ENCODE measurements at places on chromosomes 6 and 20. TPM values are rescaled to one million over a fixed set of nuclear protein-coding genes. Genes with fewer than 3 reads are reported as not detected.

Gene NKX2-4
- not detected for total RNA-seq

Gene LPA
- not detected for total RNA-seq

Gene SCRT2
- total RNA-seq = not detected

Gene MDFI
- 4.3 TPM for total RNA-seq

DNA sequence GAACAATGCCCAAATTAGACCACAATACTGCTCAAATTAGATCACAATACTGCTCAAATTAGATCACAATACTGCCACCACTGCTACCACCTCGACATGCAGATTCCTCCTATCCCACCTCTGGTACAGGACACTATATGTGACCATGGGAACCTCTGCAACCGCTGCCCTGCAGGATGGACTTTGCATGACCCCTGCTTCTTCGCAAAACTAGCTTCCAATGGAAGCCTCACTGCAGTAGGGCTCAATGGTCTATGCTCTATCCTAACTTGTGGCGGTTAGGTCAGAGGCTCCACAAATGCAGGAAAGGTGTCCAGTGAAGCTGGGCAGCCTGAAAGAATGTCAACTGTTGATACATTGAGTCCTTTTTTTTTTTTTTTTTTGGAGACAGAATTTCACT lies 7.8 kb upstream of the TXNDC5 start:
- no peak for DNase-seq

DNA sequence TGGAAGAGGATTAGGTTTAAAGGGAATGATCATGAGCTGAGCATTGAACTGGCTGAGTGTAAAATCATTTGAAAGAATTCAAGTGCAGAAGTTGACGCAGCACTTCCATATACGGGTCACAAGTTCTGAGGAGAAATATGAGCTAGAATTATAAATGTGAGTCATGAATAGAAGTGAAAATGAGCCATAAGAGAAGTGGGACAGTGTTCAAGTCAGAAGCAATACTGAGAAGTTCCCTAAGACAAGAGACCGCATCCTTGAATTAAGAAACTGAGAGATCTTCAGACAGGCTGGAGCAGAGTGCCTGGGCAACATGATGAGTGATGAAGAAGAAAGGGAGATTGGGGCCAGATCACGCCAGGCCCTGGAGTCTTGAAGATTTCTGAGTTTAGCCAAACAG lies 209.7 kb downstream of the TBX18 start:
- no peak for DNase-seq

DNA sequence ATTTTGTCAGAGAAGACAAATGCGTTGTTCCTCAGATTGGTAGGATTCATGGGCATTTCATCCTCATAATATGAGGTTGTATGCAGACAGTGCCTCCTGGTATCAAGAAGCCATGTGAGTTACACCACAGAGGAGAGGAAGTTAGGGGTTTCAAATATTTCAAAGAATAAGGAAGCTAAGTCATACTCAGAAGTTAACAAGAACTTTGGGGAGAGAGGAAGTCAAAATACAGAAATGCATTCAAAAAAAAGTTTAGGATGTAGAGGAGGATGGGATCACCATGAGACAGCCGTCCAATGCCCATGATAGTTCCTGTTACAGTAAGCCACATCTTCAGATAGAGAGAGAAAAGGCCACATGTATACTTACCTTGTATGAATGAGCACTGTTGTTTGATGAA lies 22.3 kb downstream of the HLA-DOB start:
- no peak for DNase-seq

DNA sequence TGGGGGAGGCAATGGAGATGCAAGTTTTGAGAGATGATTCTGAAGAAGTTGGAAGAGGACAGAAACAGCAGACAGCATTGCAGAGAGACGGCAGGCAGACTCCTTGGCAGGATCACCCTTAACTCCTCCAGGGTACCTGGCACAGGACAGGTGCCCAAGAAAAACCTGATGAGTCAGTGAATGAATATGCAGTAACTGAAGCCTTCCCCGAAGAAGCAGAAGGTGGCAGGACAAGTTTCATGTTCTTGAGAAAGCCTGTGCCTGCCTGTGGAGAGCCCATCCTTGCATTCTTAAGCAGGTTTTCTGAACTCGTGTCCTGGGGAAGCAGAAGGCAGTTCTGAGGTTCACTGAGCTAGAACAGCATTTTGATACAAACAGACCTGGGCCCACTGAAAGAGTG lies 79.6 kb upstream of the SASH1 start:
- DNase-seq = no peak

DNA sequence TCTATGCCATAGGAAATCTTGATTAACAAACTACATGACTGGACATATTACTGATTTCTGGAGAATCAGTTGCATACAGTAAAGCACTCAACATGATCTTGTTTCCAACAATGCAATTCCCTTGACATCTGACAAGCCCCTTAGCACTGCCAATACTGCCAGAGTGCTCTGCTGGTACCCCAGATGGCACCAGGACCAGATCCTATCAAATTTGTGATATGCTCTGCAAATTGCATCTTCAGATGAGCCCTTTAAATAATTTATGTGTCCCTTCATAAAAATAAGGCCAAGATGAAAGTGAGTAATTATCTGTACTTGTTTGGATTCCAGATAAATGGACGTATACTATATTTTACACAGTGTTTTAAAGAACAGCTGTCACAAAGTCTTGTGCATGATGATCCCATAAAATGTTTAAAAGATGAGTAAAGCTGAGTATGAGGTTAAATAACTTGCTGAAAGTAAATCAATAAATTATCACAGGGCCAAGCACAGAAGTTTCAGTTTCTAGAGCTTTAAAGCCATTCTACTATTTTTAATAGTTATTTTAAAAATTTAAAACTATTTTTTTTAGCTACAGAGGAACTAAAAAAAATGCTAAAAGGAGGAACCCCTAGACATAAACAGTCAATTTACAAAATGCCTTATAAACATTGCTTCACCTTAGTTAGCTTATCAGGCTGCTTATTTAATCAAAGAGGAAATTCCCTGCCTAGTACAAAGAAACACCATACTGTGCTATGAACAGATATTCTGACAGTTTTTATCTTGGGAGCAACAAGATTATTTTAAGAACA lies 42.1 kb downstream of the NUDT3 start:
- DNase-seq = no peak

- no peak for DNase-seq
These were observed 659 bp downstream of the SLC35F1 start for GRCh38 chr6:117907601-117908245.

- no peak for DNase-seq
These were observed 5.9 kb downstream of the NHSL1 start for GRCh38 chr6:138493413-138493812.

DNA sequence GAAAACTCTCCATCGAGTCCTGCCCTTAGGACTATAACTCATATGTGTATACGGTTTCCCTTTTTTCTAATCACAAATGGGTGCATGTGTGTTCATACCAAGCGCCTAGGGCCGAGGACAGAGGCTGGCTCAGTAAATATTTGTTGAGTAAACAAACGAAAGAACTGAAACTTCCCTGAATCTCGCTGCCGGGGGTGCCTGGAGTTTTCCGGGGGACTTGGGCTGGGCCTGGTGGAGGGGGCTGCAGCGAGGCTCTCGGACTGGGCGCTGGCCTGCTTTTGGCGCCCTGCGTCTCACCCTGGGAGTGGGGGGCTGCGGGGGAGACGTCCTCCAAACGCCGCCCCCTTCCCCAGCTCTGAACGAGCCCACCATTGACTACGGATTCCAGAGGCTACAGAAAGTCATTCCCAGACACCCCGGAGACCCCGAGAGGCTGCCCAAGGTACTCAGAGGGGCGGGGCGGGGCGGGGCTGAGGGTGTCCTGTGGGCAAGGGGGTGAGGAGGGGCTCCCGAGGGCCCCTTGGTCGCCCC lies 49.0 kb downstream of the CPXM1 start:
- DNase-seq = no peak

DNA sequence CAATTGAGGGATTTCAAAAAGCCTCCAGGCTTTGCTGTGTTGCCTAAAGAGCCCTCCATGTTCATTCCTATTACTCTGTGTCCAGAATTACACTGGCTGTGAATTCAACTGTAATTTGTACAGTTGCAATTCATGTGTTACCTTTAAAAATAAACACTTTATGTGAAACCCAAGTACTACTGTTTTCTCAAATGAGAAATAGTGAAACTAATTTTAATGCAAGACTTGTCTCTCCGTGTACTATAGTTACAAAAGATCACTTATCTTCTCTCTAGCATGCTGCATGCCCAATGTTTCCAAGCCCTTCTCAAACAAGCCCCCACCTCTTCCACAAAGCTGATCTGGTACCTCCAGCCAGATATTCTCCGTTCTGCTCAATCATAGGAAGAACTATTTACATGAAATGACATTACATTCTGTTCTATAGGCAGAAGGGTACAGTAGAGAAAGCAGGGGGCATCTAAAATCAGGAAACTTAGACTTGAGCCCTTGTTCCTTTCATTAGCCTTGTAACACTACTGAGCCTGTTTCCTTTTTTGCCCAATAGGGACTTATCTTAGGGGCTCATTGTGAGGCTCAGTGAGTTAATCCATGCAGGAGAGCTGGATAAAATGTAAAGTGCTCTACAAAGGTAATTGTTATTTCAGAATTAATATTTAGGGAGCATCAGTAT lies 12.3 kb upstream of the COL9A1 start:
- no peak for DNase-seq

- DNase-seq = no peak
These were observed 71.4 kb upstream of the PBOV1 start for GRCh38 chr6:138289739-138290138.

DNA sequence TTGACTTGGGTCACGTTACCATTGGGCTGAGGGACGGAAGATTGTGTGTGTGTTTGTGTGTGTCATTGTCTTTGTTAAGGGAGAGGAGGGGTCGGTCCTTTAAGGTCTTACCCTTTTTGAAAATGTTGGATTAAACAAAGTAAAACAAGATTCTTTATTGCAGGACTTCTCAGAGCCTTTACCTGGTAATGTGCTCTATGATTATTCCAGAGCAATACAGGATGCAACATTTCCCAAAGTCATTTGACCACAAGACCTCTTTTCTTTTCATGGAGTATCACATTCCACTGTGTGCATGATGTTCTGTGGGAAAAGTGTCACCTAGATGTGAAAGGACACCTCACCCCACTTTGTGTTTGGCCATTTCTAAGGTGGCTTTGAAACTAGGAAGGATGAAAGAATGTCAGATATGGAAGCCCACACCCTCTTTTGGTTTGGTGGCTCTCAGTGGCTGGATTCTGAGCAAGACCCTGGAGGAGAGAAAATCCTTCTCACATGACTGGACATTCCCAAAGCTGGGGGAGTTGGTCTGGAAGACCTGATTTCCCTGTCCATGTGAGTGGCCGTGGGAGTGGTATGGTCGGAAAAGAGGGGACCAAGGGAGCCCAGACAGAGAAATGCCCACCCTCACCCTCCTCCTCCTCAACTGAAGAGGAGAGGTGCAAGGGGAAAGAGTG lies 18.2 kb upstream of the ZNF831 start:
- DNase-seq = peak; percentile 4

DNA sequence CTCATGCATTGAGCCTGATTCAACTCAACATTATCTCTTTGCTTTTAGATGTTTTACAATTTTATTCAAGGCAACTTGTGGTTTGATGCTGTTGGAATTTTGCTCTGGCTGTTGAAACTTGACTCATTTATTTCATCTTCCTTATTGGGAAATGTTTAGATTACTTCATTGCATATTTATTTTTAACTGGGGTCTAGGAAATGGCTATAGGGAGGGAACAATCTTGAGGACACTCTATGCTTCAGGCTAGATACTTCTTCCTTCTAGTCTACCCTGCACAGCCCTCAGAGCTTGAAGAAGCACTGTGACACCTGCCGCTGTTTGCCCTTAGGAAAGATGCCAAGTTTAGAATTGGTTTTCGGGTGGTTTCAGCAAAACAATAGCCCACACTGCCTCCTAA lies 183.4 kb downstream of the ADGRG6 start:
- no peak for DNase-seq

DNA sequence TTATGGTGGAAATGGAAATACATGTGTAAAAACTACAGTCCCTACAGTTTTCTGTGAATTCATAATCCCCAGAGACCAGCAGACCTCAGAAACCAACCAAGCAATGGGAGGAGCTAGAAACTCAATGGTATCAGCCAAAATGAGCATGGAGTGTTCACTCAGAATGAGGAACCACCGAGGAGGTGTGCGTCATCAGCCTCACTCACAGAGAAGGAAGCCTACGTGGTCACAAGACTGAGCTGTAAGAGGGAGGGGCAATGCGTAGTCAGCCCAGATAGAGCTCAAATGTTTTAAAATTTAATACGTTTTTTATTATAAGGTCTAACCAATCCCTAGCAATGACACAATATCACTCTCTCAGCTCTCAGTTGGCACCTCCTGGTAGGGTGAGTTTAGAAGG lies 17.4 kb downstream of the MYLK4 start:
- DNase-seq = peak; percentile 82

DNA sequence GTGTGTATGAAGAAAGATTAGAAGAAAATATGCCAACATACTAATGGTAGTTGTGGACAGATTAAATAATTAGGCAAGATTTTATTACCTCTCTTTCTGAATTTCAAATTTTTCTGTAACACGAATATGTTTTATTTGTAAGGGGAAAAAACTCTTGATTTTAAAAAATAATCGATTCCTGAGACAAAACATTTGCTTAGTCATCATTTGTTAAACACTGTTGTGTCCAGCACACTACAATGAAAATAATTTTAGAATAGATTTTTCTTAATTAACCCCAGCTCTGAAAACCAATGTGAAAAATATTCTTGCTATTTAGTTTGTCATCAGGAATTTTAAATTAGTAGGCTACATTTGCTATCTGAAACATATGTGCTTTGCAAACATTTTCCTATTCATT lies 253.0 kb downstream of the TRDN start:
- no peak for DNase-seq

DNA sequence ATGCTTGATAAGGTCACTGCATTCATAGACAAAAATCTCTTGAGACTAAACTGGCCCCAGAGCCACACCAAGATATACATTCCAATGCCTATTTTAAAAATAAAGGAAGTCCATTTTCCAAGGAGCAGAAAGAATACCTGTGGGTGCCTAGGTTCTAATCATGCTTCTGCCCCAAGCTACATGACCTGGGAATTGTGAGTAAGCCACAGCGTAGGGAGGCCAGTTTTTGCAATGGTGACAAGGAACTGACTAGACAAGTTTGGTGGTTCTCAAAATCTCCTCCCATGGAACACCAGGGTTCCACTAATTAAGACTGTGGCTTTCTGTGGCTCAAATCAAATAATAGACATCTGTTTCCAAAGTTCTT lies 83.3 kb downstream of the GMDS start:
- DNase-seq = no peak
